ENCODE measurements at places on chromosomes 5 and 9. TPM values are rescaled to one million over a fixed set of nuclear protein-coding genes. Genes with fewer than 3 reads are reported as not detected.

Gene BHMT2
- total RNA-seq, result 4.6 TPM

Gene GDA
- total RNA-seq, result 0.65 TPM

Gene EGR1
- 15.8 TPM for total RNA-seq

Gene PCA3
- total RNA-seq, result 0.09 TPM

Gene LCP2
- 39.1 TPM for total RNA-seq

Gene PPP2R2B
- 0.94 TPM for total RNA-seq

Gene POLR3G
- 1.3 TPM for total RNA-seq

Gene GABRA1
- not detected for total RNA-seq

Gene PCDHGA1
- total RNA-seq, result 0.71 TPM

Gene C5orf58
- not detected for total RNA-seq

Gene PTPRD
- 145 TPM for total RNA-seq

Gene GPX8
- 30.8 TPM for total RNA-seq

Gene CYSRT1
- not detected for total RNA-seq

Gene HMGCS1
- total RNA-seq, result 194 TPM

Gene SPTAN1
- 438 TPM for total RNA-seq

Gene PCDHB14
- 10.6 TPM for total RNA-seq

Gene SYNPO
- total RNA-seq, result 111 TPM

Gene FIBCD1
- total RNA-seq, result 7.7 TPM

Gene SHROOM1
- 7.0 TPM for total RNA-seq

Gene SLC4A9
- total RNA-seq, result 0.18 TPM

Data from lung (tissue), 17 donors.